ENCODE measurements at places on chromosomes 12 and 14. TPM values are rescaled to one million over a fixed set of nuclear protein-coding genes. Genes with fewer than 3 reads are reported as not detected.

DNA sequence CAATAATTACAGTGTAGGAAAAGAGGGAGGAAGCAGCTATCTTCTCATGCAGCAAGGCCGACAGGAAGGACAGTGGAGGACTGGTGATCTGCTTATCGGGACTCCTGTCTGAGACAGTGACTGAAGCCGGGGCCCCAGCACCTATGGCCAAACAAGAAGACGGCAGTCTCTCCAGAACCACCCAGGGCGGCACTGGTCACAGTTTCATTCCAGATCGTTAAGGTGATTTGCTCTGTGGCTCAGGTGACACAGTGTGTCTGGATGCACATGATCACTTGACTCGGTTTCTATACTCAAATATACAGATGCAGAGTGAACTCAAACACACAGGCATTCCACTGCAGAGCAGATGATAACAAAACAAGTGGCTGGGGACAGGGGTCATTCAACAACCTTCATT, 52.1 kb upstream of the CORO1C start:
- DNase-seq, result no peak

GRCh38 chr12:25495331-25496097, 57.6 kb downstream of the LMNTD1 start:
- DNase-seq, result no peak

DNA sequence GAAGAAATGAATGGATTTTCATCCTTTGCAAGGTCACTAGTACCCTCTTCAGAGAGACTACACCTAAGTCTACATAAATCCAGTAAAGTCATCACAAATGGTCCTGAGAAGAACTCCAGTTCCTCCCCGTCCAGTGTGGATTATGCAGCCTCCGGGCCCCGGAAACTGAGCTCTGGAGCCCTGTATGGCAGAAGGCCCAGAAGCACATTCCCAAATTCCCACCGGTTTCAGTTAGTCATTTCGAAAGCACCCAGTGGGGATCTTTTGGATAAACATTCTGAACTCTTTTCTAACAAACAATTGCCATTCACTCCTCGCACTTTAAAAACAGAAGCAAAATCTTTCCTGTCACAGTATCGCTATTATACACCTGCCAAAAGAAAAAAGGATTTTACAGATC, 40.8 kb downstream of the SPATA7 start:
- no peak for DNase-seq

DNA sequence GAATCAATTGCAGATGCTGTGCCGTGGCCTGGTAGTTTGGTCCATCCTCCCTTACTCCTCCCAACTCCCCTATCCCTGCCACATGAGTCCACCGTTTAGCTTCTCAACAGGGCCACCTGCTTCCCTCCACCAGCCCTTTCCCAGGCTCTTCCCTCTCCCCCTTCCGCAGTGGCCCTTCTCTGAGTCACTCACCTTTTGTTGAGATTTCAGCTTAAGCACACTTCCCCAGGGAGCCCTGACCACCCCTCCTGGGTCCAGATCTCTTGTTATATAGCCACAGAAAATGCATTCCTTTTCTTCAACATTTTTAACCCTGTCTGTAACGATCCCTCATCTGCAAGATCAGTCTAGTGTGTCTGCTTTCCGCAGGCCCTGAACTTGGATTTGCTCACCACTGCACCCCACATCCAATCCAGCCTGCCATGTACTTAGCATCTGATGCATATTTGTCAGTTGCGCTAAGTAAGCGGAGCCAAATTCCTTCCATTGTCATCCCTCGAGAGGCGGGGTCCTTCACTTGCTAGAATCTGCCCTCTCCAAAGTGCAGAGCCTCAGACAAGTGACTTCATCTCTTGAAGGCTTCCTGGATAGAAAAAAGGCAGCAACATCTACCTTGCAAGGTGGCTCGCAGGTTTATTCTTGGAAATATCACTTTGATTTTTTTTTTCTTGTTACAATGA, 41.1 kb downstream of the TMEM63C start:
- no peak for DNase-seq

GRCh38 chr12:60398547-60398946, 802.7 kb downstream of the SLC16A7 start:
- no peak for DNase-seq

DNA sequence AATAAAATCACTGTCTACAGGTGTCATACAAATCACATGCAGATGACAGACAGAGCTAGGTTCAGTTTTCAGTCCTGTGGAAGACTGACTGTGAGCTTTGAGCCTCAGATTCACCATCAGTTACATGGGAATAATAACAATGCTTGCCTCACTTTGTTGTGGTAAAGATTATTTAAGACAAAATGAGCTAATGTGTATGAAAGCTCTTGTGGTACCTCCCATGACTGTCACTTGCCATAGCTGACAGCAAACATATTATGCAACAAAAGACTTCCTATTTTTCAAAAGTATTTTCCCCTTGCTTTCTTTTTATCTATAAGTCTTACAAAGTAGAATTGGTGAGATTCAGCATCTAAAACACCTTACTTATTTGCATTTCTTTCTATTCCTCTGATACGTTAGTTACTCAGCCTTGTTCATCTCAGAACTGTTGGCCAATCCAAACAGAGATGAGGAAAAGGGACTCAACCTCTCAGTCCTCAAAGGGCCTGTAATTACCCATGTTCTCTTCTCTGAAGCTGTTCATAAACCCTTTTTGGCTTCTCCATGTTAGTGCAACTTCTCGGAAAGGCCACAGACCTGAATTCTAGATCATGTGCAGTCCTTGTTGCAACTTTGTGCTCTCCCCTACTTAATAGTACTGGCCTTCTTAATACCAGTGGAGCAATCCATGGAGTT, 8.8 kb upstream of the DDHD1 start:
- peak; percentile 19 for DNase-seq

The SLC39A5 gene
- 1.4 TPM for total RNA-seq

DNA sequence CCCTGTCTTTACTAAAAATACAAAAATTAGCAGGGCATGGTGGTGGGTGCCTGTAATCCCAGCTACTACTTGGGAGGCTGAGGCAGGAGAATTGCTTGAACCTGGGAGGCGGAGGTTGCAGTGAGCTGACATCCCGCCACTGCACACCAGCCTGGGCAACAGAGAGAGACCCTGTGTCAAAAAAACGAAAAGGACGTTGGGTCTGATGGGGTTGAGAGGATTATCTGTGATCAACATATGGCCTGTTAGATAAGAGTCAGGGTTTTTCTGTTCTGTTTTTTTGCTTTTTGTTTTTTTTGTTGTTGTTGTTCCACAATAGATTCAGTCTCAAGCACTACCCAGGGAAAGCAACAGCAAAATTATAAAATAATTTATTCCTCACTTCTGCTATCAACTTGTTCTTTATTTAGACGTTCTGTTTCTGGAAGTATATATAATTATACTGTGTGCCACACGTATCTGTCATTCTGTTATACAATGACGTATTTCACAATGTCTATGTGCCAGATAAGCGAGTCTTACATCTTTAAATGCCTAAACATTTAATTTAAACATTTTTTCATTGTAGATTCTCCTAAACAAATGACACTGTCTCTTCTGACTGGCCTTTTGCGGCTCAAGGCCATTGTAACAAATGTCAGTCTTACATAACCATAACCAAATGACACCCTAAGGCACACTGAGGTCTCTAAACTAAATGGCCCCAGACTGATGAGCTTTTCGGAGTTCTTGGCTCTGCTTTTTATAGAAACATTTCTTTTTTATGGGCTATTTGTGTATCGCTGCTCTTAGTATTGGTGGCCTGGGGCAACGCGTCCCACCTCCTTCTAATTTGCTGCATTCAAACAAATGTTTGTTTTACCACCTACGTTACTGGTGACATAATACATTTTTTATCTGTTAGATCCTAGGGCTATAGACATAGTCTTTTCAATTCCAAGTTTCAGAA, 7.2 kb upstream of the P2RX4 start:
- DNase-seq, result no peak

GRCh38 chr12:21813751-21814150, 39.2 kb upstream of the KCNJ8 start:
- DNase-seq, result no peak

GRCh38 chr14:100440207-100440631, 117.1 kb downstream of the SLC25A47 start:
- peak; percentile 61 for DNase-seq

GRCh38 chr14:96189281-96189711, 15.3 kb upstream of the BDKRB2 start:
- no peak for DNase-seq

DNA sequence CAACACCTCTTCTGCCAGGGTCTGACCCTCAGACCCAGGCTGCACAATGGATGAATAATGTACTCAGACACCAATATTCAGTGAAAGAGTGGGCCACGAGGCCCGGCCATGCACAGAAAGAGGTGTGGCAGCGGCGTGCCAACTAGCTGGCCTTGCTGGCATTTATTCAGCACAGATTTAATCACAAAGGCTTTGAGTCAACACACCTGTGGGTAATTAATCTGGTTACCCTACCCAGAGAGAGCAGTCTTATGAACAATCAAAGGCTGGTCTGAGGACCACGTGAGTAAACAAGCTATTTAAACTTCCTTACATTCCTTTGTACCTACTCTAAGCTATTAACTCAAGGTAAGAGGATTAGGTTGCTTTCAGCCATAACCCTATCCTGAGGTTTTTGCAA, 324.8 kb downstream of the C12orf50 start:
- no peak for DNase-seq

GRCh38 chr12:8554451-8555195, 13.9 kb upstream of the CLEC4E start:
- no peak for DNase-seq
